CD4-positive, alpha-beta T cell treated with Interleukin-1 beta for 1 hour (primary cell): ENCODE measurements at places on chromosomes 13 and 19.
A peak's percentile ranks its signal among the peaks of the same experiment; 100 is the strongest.

DNA sequence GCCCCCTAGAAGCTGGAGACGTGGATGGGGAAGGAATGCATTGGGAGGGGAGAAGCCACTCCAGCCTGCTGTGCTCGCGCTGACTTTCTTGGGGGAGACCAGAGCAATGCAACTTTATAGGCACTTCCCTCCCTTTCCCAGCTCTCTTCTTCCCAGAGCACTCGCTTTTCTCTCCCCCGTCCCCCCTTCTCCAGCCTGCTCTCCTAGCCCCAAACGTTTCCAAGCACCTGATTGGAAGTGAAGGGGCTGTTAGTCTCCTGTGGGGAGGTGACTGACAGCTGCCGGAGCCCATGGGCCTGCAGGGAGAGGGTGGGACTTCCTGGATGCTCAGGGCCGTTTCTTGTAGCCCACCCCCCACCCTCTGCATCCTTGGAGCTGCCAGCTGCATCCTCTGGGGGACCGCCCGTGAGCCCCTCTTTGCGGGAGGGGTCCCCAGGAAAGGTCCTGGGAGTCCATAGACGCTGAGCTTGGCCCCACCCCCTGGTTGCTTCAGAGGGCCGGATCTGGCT, 2.5 kb downstream of the HDGFL2 start:
- DNase-seq = no peak

GRCh38 chr19:45526143-45526542, 18.9 kb downstream of the VASP start:
- DNase-seq = no peak

DNA sequence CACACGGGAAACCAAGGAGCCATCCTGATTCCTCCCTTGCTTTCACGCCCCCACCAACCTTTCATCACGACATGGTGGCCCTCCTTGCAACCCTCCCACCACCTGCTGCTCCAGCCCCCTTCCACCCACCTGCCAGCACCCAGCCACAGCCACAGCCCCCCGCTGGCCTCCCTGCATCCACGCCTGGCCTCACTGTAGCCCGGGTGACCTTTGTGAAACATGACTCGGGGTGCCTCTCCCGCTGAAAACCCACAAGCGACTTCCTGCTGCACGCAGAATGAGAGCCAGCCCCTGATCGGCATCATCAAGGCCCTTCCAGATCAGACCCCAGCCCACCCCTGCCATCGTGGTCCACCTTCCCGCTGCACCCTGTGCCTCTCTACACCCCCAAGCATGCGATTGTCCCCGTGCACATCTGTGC, 14.9 kb downstream of the POP4 start:
- peak; percentile 15 for DNase-seq

DNA sequence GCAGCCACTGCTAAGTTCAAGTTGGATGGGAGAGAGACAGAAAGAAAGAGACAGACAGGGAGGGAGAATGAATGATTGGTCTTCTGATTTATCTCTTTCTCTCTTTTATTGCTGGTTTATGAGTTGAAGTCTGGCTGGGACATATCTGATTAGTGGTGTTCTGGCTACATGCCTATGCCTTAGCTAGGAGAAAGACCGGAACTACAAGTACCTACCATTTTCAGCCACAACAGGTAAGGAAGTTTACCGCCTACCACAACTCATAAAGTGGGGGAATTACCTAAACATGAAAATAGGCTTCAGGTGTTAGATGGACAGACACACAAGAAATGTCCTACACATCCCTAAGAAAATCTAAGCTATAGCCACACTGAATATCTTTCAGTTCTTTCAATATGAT, 36.6 kb upstream of the GPC6 start:
- no peak for DNase-seq
